Diencephalon (tissue), 1 donor: ENCODE measurements at places on chromosomes 7 and 10. TPM values are rescaled to one million over a fixed set of nuclear protein-coding genes. Genes with fewer than 3 reads are reported as not detected.

Gene OIT3
- 0.92 TPM for total RNA-seq

Gene KCND2
- 137 TPM for total RNA-seq

Gene SPDYE18
- not detected for total RNA-seq

Gene COL28A1
- total RNA-seq = 1.4 TPM

Gene SH2D4B
- 0.23 TPM for total RNA-seq

Gene ADRA2A
- 6.0 TPM for total RNA-seq

Gene STEAP4
- total RNA-seq = 0.23 TPM

Gene APBB1IP
- total RNA-seq = 3.7 TPM

Gene GFRA1
- total RNA-seq = 42.7 TPM

Gene TMEM196
- total RNA-seq = 28.6 TPM

Gene TEX47
- not detected for total RNA-seq

Gene BLNK
- total RNA-seq = 0.23 TPM

Gene C10orf67
- 1.2 TPM for total RNA-seq

Gene NT5C3A
- 62.5 TPM for total RNA-seq

Gene CALHM1
- 0.23 TPM for total RNA-seq

Gene BUD23
- 36.7 TPM for total RNA-seq

Gene NRP1
- total RNA-seq = 56.5 TPM

Gene GPR15LG
- total RNA-seq = not detected

Gene TDRD1
- total RNA-seq = 1.4 TPM
